ENCODE measurements at places on chromosomes 2 and 18.

- DNase-seq: no peak
Observed at GRCh38 chr2:30702694-30703093, 104.6 kb downstream of the CAPN13 start.

- DNase-seq: no peak
Observed at GRCh38 chr2:65438137-65438899, 5.9 kb upstream of the SPRED2 start.

GRCh38 chr2:235135990-235136561 lies 184.3 kb downstream of the SH3BP4 start:
- DNase-seq: peak; percentile 85

GRCh38 chr2:55112229-55113031 lies 62.2 kb upstream of the RTN4 start:
- DNase-seq: no peak

DNA sequence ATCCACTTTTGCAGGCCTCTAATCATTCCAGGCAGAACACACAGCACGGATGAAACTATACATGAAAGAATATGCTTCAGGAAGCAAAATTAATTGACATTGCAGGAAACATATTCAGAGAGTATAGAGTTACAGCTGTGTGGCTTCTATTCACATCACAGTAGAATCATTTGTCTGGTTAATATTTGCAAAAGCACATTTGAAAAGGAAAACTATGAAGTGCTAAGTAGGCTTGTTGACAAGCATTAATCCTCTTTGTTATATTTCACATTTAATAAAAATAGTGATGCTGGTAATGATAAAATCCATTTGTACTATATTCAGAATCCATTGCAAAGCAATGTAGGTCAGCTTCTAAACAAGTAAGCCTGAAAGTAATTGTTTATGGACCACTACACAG lies 32.2 kb upstream of the PIK3C3 start:
- no peak for DNase-seq

- DNase-seq: no peak
Observed at GRCh38 chr2:238152771-238153688, 5.7 kb upstream of the ERFE start.
